ENCODE measurements at places on chromosomes 4 and X.

GRCh38 chrX:53550756-53551463 is 116.7 kb upstream of the HSD17B10 start:
- no peak for DNase-seq

DNA sequence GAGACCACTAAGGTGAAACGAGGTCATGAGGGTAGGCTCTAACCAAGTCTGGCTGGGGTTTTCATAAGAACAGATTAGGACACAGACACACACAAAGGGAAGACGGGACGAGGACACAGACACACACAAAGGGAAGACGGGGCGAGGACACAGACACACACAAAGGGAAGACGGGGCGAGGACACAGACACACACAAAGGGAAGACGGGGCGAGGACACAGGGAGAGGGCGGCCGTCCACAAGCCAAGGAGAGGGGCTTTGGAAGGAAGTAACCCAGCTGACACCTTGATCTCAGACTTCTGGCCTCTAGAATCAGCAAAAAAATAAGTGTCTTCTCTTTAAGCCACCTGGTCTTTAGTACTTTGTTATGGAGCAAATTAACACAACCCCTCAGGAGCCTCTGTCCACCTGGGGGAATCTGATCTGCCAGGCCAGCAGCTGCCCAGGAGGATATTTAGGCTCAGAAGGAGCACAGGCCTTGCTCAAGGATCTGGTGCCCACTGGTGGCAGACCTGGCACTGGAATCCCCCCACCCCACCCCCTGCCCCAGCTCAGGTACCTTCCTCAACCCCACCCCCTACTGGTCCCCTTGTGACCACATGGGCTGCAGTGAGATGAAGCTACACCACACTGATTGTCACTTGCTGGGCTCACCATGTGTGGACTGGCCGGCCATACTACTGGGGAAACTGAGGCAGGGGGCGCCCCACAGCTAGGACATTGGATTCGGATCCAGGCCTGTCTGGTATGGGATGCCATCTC is 2.8 kb downstream of the ABLIM2 start:
- no peak for DNase-seq

- no peak for DNase-seq
These were observed 22.6 kb downstream of the PLS3 start for GRCh38 chrX:115583496-115584004.

DNA sequence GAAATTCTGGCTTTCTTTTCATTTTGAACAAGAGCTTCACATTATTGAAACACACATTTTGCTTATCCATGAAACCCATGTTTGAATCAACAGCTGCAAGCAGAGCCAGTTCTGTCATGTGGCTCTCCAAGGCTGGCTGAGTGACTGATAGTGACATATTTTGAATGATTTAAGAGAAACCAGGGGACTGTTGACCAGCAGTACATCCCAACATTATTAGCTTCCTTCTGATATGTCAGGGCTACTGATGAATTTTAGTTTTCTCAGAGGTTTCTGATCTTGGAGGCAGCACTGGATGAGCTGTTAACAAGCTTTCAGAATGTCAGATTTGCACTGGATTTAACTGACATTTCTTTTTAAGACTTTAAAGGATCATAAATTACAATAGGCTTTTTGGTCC is 74.6 kb upstream of the GRXCR1 start:
- no peak for DNase-seq

DNA sequence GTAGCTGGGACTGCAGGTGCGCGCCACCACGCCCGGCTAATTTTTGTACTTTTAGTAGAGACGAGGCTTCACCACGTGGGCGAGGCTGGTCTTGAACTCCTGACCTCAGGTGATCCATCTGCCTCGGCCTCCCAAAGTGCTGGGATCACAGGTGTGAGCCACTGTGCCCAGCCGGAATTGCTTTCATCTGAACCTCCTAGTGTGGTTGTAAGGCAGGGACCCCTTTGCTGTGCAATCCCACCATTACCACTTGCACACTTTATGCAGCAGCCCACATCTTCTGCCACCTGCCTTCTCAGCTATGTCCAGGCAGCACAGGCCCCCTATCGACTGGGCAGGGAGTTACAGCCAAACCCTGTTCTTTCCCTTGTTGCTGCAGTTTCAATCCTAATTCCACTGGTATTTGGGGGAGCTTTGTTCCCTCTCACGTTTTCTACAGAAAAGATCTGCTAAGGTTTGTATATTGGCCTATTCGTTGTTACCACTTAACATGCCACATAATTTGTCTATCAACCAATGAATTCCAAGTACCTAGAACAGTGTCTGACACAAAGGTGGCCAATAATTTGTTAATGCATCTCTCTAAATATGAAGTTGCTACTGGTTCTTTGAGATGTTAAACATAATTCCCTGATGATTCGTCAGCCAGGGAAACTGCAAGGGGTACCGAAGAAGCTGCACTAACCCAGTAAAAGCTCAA is 6.5 kb downstream of the RPL39 start:
- peak; percentile 9 for DNase-seq

DNA sequence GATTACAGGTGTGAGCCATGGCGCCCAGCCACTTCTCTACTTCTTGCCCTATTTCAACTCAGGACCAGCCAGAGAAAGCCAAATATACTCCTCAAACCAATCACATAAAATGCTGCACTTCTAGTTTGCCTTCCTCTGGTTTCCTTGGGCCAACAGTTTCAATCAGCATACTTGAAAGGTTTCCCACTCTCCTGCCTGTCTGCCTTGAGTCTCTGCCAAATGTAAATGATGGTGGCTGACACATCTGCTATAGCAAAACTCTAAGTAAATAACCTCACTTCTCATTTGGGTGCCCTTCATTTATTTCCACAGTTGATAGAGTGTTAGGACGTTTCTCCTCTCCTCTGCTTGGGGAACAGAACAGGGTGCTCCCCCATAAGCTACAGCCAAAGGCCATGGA is 36.4 kb upstream of the PPA2 start:
- DNase-seq, result no peak

- DNase-seq, result no peak
These were observed 172.9 kb downstream of the DCLK2 start for GRCh38 chr4:150250998-150251651.

- DNase-seq, result no peak
These were observed 77.3 kb upstream of the CLNK start for GRCh38 chr4:10761903-10762302.

DNA sequence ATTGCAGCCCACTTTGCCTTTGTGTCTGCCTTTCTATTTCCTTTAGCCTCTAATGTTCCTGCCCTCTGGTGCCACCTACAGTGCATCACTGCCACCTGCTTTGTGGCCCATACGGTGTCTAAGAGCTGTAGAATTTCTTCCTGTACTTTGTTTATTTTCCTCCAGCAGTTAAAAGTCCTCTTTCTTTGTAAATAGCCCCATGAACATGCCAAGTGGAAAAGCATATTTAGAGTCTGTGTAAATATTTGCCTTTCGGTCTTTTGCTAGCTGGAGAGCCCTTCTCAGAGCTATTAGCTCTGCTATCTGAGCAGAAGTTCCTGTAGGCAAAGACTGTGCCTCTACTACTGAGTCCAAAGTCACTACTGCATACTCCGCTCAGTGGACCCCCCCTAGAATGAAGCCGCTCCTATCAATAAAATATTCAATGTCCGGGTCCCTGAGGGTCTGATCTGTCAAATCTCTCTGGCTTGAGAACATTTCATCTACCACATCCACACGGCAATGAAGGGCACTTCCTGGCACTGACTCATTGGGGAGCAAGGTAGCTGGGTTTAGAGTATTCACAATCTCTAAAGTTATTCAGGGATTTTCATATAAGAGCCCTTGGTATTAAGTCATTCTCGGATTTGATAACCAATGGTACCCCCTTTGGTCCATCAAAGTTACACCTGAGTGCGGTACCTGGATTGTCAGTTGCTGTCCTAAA is 36.3 kb downstream of the SULT1E1 start:
- no peak for DNase-seq

GRCh38 chr4:61375301-61375700 is 175.2 kb downstream of the ADGRL3 start:
- no peak for DNase-seq

GRCh38 chr4:17165286-17165685 is 266.8 kb upstream of the LDB2 start:
- no peak for DNase-seq

- DNase-seq, result no peak
These were observed 12.2 kb downstream of the PLAC1 start for GRCh38 chrX:134645936-134646543.
